ENCODE measurements at places on chromosomes 2 and 18.

GRCh38 chr2:68434981-68435380, 32.1 kb downstream of the FBXO48 start:
- H3K36me3 ChIP-seq, result no peaks in the 10 kb centered on the region
- no peak for DNase-seq
- no peak overlapping the region for H3K4me3 ChIP-seq
- H3K4me1 ChIP-seq, result no peaks in the 10 kb centered on the region
- no peak overlapping the region for H3K27ac ChIP-seq

DNA sequence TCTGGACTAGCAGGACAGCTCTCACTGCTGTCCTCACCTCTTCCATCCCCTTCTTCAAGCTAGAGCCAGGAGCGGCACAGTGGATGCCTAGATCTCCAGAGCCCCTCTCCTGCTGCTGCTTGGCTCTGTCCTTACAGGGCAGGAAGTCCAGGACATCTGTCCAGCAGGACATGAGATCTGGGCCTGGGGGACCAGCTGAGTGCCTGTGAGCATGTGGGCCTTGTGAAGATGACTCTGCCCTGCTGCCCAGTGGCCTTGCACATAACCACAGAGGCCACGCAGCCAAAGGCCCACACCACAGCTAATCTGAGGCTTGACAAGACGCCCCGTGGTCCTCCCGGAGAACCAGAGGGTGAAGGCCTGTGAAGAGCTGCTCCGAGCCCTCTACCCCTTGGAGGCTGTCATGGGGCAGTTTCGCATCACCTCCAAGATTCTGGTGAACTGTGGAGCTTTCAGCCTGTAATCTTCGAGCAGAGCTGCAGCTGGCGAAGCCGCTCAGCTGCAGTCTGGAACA, 516.7 kb upstream of the HS6ST1 start:
- no peak overlapping the region for H3K4me3 ChIP-seq
- no peak overlapping the region for H3K27ac ChIP-seq

GRCh38 chr2:36952748-36953197, 13.6 kb downstream of the STRN start:
- H3K4me3 ChIP-seq, result no peak overlapping the region
- H3K27ac ChIP-seq, result no peak overlapping the region
- peaks cover 6% of the 10 kb centered on the region for H3K4me1 ChIP-seq
- H3K36me3 ChIP-seq, result no peaks in the 10 kb centered on the region
- no peak for DNase-seq

GRCh38 chr2:181741756-181742155, 61.4 kb upstream of the NEUROD1 start:
- no peak overlapping the region for H3K4me3 ChIP-seq
- no peaks in the 10 kb centered on the region for H3K4me1 ChIP-seq
- H3K27ac ChIP-seq, result no peak overlapping the region

DNA sequence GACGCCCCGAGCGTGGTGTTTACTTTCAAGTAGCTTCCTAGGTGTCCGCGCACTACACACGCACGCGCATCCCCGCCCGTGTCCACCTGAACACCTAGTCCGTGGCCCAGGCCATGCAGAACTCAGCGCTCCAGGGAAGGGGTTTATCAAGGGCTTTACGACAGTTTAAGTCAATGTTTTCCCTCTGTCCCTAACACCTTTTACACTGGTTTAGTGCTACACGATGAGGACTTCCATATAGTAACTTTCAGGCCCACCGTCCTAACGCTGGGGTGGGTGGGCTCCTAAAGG, 1.4 kb upstream of the BCL2 start:
- H3K36me3 ChIP-seq, result no peaks in the 10 kb centered on the region
- peaks cover 10% of the 10 kb centered on the region for H3K27me3 ChIP-seq
- DNase-seq, result no peak
- no peak overlapping the region for H3K27ac ChIP-seq

- DNase-seq, result no peak
- H3K36me3 ChIP-seq, result no peaks in the 10 kb centered on the region
Measured at GRCh38 chr2:55775828-55776227, 82.2 kb upstream of the PNPT1 start.

DNA sequence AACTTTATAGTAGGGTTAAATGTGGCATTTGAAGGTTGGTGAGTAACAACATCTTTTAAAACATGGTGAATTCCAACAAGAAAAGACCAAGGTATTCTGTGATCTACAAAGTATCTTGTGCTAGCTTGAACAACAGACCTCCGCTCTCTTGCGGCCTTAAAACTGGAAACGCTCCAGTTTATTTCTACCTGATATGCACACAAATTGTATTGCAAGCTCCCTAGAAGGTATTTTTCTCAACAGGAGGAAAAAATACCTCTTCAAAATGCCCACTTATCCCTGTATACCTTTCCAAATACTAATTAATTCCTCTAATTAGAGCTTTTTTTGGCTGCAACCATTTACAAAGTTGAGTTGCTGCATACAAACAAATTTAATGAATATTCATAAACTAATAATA, 69.5 kb downstream of the KCNH7 start:
- no peaks in the 10 kb centered on the region for H3K4me1 ChIP-seq
- no peak for DNase-seq
- no peak overlapping the region for H3K4me3 ChIP-seq
- no peaks in the 10 kb centered on the region for H3K36me3 ChIP-seq

All from H9 (cell line).